ENCODE measurements at places on chromosomes 1 and 21.

DNA sequence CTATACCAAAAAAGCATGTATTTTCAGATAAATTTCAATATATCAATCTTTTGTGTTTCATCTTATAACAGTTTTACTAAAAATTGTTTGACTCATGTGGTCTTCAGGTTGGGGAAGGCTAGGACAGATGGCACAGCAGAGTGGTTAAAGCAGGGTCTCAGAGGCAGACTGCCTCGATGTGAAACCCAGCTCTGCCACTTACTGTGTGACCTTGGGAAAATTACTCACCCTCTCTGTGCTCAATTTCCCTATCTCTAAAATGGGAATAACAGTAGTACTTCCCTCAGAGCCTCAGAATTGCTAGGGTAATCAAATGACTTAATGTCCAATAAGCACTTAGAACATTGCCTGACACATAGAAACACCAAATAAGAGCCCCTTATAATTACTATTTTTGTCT lies 262.1 kb upstream of the FMN2 start:
- DNase-seq = no peak

DNA sequence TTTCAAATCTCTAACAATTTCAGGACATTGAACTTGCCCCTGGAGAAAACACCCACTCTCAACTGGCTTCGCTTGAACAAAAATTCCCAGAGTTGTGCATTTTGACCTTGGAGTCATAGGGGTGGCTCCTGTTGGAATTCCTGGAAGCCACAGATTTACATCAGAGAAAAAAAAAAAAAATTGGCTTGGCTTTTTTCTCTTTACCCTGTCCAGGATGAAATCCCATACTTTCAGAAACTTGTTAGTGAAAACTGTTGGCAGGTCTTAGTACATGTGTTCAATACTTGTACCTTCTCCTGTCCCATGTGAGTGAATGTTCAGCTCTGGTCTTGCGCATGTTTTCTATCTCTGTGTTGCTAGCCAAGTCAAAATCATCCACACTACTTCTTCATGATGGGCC lies 228.8 kb downstream of the TGFB2 start:
- no peak for DNase-seq

GRCh38 chr21:33061233-33061632 lies 8.7 kb upstream of the OLIG1 start:
- DNase-seq = no peak

- DNase-seq = no peak
These were observed 19.0 kb upstream of the LRRC52 start for GRCh38 chr1:165524639-165525285.

GRCh38 chr1:55803429-55803828 lies 588.3 kb upstream of the USP24 start:
- DNase-seq = no peak

GRCh38 chr1:211305044-211305443 lies 21.6 kb upstream of the TRAF5 start:
- DNase-seq = peak; percentile 36

DNA sequence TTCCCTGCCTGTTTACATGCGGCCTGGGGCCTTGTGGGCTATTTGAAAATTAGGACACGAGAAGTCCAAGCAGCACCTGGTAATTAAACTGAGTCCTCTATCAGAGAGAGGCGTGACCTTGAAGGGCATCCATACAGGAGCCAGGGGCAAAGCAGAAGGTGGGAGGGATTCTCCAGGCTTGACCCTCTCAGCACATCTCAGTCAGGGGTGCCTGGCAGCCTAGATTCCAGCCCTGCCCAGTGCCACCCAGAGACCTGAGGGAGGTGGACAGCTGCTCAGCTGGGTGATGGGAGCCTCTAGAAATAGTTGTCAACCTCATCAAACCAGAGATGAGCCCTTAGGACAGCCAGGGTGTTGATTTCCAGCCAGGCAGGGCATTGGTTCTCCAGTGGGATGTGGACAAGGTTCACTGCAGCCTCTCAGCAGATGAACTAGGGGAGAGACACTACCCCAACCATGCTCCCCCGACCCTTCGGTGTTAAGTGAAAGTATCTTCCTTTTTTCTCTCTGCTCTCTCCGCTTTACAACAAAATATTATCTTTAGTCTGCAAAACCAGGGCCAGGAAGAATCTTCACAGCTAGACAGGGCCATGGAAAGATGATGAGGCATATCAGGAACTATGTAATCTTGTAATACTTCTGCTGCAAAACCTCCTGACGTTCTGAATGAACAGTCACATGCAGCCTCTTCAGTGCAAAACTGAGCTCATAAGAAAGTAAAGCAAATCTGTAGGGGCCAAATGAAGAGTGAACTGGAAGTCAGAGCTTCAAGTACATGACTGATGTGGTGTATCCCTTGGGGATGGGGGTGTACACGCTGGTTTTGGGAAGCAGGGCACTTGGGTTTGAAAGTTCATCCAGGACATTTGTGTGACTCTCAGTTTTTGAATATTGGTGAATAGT lies 35.9 kb upstream of the ATP5PO start:
- no peak for DNase-seq

DNA sequence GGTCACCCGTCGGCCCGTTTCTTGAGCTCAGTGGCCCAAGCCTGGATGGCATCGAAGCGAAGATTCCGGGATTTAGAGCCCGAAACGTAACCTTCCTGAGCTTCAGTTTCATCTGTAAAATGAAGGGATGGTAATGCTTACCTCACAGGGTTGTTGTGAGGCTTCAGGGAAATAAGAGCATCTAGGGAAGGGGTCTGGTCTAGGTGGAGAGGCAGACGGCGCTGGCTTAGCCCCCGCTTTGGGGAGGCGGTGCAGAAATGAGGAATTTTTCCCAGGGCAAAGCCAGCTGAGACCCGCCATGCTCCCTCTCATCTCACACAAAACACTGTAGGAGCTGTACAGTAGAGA lies 717 bp upstream of the MYCL start:
- no peak for DNase-seq

DNA sequence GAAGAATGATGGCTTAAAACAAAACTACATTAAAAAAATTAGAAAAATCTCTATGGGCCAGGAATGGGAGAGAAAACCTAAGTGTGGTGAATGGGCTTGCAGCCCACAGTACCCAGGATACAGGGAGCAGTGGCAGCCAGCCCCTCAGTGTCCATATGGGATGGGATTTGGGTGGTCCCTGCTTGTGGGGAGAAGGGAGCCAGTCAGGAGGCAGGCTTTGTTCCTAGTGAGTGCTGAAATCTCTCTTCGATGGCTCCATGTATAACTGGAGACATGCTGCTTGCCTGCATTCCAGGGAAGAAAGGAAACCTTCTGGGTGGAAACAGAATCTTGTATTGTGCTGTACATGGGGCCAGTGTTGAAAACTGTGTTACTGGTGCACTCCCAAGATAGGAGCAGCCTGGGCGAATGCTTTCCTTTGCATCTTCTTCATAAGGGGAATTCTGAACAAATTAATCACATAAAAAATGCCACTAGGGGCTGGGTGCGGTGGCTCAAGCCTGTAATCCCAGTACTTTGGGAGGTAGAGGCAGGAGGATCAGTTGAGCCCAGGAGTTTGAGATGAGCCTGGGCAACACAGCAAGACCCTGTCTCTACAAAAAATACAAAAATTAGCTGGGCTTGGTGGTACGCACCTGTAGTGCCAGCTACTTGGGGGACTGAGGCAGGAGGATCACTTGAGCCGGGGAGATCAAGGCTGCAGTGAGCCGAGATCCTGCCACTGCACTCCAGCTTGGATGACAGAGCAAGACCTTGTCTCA lies 36.0 kb downstream of the PTPRU start:
- DNase-seq = no peak

DNA sequence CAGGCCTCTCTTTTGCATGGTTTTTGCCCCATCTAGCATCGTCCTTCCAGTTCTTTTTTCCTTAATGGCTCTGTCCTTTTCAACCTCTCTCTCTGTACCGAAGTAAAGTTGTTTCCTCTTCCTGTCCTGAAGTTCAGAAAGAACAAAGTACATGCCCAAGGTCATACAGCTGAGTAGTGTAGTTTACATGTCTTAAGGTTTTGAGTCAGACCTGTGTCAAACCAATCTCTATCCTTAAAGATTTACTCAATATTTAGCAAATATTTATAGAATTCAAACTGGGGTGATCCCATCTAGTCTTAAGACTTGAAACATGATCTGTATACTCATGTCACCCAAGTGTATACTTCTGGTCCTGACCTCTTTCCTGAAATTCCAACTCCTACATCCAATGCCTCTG lies 118.7 kb upstream of the SGIP1 start:
- no peak for DNase-seq

DNA sequence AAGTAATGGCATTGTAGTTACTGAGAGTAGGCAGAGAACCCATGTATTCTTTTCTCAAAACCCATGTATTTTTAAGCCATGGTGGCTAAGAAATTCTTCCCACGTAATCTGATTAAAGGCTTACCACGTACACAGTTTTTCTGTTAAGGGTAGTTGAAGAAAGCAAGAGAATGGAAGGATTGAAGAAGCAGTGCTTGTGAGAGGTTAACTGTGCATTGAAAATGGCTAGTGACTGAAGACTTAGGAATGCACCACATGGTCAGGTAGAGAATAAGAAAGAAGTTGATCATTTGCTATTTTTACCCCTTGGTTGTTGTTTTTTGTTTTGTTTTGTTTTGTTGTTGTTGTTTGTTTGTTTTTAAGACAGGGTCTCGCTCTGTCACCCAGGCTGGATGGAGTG lies 178.9 kb upstream of the SNX7 start:
- DNase-seq = no peak

- no peak for DNase-seq
These were observed 1145.1 kb upstream of the NCAM2 start for GRCh38 chr21:19853061-19853460.

DNA sequence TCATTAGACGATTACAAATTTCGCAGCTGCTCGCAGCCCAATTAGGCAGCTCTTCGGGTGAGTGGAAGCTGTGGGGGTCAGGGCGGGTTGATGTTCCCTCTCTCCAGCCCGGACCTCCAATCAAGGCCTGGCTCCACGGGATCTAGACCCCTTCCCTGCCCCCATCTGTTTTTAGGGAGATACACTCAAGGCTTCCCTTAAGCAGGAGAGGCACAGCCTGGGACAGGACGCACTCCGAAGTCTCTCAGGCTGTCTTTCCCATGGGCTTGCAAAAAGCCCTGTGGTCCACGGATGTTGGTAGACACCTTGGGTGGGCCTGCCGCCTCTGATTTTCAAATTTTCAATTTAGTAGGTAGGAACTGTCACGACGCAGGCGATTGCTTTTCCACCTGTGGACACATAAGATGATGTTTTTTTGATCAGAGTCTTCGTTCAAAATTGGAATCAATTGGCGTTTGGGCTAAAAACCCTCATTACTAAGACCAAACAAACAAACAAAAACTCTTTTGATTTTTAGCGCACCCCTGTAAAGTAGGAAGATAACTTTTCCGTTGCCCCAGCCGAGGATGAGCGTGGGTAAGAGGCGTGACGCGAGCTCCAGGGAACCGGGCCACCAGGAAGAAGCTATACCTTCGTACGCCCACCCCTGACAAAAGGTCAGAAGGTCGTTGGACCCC lies 2.5 kb upstream of the LHX8 start:
- DNase-seq = no peak

DNA sequence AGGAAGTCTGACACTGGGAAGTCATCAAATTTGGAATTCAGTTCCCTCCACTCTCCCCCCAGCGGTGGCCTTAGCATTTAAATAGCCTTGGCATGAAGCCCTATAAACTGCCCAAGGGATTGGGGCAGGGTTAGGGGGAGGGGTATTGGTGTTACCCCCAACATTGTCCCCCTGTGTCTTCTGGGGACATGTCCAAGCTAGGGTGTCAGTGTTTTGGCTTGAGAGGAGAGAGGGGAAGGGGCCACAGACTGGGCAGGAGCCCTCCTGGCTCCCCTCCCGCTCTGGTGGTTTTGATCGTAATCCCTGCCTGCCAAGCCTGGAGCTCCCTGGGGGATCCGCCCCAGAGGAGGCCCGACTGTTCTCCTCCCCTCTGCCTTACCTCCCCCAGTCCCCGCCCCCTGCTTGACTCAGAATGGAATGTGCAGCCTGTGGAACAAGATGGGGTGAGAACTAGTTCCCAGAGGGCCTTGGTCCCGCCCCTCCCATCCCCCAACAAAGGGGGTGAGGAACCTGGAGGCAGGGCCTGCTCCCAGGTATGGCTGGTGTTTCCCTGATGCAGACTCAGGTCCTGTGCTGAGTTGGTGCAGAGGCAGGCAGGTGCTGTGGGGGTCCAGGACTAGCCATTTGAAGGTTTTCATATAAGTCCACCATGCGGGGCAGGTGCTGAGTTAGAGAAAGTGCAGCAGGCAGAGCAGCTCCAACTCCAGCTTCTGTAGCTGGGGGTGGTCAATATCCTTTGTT lies 7.4 kb downstream of the SOX13 start:
- DNase-seq = no peak

- DNase-seq = peak; percentile 97
These were observed 46.0 kb downstream of the VPS26C start for GRCh38 chr21:37220981-37221664.

DNA sequence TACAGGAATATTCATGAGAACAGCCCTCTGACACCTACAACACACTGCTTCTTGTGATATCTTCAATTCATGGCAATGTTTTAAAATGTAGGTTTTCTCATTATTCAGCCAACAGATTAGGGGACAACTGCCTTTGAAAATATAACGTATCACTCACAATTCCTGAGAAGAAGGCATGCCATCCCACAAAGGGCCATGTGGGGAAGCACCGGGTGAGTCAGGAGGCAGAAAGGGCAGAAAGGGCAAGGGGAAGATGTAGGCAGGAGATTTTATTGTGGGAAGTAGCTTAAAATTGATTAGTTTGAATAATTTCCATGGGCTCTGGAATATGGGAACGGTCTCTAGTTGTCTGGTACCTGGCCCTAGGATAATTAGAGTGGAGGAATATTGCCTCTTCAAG lies 165.7 kb downstream of the HHIPL2 start:
- DNase-seq = no peak

GRCh38 chr1:3060601-3061551 lies 8.1 kb upstream of the PRDM16 start:
- no peak for DNase-seq

DNA sequence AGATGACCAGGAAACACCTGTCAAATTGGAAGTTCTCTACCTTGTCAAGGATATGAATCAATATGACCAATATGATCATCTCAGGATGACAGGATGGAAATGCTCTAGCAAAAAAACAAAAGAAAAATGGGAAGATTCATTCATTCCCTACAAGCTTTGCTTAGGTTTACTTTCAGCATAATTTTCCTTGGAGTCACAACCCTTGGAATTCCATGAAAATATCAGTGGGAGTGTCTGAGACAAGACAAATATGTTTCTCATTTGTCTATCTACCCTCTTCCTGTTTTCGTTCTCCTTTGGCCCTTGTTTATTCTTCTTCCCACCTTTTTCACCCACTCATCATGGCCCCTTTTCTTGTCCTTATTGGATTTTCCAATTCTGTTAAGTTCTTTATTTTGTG lies 50.6 kb downstream of the COLGALT2 start:
- DNase-seq = no peak

- DNase-seq = no peak
These were observed 20.0 kb downstream of the ZBTB40 start for GRCh38 chr1:22471610-22472009.

GRCh38 chr1:185862235-185862634 lies 128.0 kb downstream of the HMCN1 start:
- DNase-seq = no peak

DNA sequence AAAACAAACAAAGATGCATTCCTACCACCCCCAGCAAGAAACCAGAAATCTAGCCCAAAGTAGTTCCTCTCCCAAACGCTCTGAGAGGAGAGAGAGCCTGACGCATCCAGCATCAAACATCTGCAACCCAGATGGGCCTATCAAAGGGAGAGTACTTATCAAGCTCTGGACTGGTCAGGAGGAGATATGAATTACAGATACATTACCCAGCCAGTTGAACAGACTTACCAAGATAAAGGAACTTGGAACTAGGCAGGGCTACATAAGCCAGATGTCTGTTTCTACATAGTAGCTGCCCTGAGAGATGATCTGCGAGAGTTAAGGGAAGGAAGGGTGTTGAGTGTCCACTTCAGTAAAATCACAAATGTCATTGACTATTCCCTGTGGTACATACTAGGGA lies 138.4 kb downstream of the PAPPA2 start:
- DNase-seq = no peak

Data from stimulated activated CD4-positive, alpha-beta T cell treated with anti-CD3 and anti-CD28 coated beads, Interleukin-4, amount 100 ng/mL, for 48 hours (primary cell).